ENCODE measurements at places on chromosomes 5 and 9.

GRCh38 chr5:139960723-139961383, 82.2 kb downstream of the NRG2 start:
- DNase-seq = no peak

DNA sequence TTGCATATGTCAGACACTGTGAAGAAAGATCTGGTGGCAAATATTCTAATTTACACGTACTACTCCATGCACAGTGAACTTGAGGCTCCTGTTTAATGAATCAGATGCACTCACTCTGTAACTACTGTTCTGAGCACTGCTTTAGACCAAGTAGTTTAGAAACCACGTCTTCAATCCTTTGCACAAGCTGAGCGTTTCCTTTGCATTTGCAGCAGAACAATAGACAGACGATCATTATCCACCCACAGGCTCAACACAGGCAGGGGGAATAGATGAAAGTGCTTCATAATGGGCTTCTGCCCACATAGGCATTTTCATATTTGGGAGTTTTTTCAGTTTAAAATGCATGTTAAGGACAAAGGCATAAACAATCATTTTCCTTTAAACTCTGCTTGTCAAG, 423.3 kb upstream of the ADAMTS16 start:
- DNase-seq = no peak

GRCh38 chr9:112810696-112811490, 60.3 kb downstream of the SNX30 start:
- no peak for DNase-seq

DNA sequence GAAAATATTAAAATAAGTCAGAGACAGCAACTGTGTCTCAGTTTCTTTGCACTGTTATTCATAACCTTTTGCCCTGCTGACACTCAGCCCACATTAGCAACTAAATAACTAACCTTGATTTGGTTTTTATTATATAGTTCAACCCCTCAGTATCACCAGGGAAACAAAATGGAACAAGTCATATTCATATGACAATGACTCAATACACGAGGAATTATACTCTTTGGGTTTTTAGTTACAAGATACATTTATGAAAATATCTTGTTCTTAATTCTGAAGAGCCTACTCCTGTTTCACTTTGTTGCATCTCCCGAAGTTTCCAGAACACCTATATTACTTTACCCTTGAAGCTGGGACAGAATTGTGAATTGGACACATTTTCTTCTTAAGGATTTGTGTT, 845.4 kb downstream of the EFNA5 start:
- no peak for DNase-seq

DNA sequence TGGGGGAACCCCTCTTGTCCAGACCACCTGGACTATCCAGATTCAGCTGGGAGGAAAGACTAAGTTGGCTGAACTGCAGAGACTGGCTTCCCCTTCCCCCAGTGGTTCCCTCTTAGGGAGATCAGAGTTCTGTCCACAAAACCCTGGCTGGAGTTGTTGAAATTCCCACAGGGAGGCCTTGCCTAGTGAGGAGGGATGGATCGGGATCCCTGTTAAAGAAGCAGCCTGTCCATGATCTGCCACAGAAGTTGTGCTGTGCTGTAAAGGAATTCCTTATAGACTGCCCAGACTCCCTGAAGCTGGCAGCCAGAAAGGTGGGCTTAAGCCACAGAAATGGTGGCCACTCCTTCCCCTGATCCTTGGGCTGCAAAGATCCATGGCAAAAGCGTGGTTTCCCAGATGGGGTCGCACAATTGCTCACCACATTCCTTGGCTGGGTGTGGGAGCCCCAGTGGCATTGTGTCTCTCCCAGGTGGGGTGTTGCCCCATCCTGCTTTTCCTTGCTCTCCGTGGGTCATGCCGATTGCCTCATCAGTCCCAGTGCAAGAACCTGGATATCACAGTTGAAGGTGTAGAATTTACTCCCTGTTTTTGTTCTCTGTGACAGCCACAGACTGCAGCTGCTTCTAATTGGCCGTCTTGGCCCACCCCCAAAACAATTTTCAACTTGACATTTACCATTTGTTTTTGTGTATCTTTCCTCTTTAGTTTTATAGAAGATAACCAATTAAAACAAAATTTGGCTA, 342.4 kb downstream of the FGF10 start:
- no peak for DNase-seq

- no peak for DNase-seq
Measured at GRCh38 chr9:32811246-32811645, 27.9 kb downstream of the TMEM215 start.

DNA sequence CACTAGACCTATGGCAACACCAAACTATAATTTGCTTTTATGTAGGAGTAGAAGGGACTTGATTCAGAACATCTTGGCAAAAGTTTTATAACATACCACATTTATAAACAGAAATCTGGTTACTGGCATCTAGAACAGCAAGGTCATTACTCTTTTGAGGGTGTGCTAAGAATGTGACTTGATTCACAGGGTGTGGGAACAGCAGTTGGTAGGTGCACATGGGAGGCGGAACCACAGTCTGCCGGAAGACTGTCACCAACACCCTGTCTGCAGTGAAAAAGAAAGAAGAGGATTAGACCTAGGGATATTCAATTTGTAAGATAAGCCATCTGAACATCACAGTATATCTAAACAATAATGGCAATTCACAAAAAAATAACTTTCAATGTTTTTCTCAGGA, 23.0 kb downstream of the ELP1 start:
- DNase-seq = no peak

- no peak for DNase-seq
Measured at GRCh38 chr9:89662718-89663613, 58.2 kb downstream of the GADD45G start.

DNA sequence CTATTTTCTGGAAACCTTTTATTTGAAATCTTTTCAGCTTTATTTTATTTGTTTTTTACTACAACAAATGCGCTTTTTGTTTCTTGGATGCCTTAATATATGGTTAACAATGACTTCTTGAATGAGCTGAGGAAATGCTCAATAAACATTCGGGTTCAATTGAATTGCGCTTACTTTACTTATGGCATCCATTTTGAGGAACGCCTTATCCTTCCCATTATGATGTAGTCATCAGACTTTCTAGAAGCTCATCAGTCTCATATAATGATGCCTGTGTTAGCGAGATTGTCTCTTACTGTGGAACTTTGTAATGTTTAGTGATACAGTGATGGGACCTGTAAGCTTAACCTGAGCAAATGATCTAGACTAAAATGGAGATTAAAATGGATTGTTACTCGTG, 916 bp downstream of the SHLD3 start:
- DNase-seq = no peak

DNA sequence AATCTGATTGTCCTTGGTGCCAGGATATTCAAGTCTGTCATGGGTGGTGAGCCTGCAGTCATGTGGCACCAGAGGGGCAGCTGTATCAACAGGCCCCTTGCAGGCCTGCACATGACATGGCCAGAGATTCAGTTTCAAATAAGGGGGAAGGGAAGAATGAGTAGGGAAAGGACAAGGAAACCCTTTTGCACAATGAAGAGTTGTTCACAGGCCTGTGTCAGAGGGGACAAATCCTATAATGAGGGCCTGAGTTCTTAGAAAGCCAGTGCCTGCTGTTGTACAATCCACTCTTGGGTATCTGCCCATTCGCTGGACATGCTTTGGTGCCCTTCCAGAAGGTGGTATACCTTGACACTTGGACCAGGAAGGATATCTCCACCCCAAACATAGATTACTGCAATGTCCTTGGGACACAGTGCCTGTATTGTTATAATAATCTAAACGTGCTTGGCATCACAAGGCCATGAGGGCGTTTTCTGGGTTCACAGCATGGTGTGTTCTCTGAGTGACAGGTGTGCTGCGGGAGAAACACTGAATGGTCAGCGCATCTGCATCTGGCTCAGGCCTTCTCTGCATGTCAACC, 1.9 kb upstream of the TMEM171 start:
- no peak for DNase-seq

GRCh38 chr5:61768692-61769281, 436.7 kb downstream of the ZSWIM6 start:
- DNase-seq = peak; percentile 44

- no peak for DNase-seq
Measured at GRCh38 chr5:97449172-97449571, 266.1 kb upstream of the RIOK2 start.

- DNase-seq = no peak
Measured at GRCh38 chr5:83568186-83568585, 96.6 kb downstream of the VCAN start.

- DNase-seq = peak; percentile 98
Measured at GRCh38 chr5:56951946-56952691, at the start of gene MIER3. Gene MIER3, minus strand, starts transcription at chr5:56952123. Its CDS starts 21 bp downstream, at chr5:56952102.

DNA sequence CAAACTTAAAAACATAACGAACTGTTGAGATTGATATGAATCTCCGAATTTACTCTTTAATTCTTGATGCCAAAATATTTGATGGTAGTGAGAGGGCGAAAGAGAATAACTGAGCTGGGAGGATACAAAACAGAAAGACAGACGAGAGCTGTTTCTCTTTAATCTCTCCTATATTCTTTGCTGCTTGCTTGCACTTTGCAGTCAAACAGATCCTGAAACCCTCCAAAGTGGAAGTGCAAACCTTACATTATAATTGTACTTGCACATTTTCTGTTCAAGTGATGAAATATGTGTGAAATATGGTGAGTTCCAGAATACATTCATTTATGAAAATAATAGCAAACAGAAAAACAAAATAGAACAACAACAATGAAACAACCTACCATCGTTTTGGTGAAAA, 63.8 kb downstream of the PAM start:
- DNase-seq = no peak

DNA sequence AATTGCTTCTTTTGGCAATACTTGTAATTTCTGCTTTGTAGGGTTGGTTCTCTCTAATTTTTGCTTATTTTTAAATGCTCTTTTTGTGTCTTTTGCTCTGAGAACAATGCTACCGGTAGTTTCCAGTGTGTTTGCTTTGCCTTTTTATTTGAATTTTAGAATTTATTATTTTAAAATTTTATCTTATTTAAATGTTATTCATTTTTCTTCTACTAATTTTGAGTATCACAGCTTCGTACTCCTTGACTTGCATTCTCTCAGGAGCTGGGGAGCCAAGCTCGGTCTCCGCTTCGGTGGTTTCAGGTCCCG, 45.9 kb downstream of the ANXA2R start:
- no peak for DNase-seq

DNA sequence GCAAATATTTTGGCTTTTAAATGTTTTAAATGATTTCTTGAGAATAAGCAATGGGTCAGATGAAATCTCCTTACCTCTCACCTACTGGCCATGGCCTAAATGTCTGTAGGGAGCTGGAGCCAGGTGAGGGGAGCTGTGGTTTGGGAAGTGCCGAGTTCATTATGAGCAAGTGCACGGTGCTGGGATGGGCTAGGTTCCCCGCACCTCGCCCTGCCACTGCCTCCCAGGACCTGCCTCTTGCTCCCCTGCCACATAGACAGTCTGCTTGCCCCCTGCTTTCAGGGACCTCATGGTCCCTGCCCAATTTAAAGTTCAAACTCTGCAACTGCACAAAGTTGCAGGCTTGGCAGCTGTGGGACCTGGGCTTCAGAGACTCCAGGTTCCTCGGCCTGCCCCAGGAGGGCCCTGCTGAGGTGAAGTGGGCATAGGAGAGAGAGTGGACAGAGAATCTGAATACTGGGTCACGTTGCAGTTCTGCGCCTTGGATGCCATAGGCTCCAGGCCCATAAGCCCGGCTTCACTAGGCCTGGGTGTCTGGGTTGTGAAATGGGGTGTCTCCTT, 5.4 kb downstream of the OR13J1 start:
- no peak for DNase-seq

GRCh38 chr5:104353371-104353770, 790.8 kb upstream of the NUDT12 start:
- no peak for DNase-seq

DNA sequence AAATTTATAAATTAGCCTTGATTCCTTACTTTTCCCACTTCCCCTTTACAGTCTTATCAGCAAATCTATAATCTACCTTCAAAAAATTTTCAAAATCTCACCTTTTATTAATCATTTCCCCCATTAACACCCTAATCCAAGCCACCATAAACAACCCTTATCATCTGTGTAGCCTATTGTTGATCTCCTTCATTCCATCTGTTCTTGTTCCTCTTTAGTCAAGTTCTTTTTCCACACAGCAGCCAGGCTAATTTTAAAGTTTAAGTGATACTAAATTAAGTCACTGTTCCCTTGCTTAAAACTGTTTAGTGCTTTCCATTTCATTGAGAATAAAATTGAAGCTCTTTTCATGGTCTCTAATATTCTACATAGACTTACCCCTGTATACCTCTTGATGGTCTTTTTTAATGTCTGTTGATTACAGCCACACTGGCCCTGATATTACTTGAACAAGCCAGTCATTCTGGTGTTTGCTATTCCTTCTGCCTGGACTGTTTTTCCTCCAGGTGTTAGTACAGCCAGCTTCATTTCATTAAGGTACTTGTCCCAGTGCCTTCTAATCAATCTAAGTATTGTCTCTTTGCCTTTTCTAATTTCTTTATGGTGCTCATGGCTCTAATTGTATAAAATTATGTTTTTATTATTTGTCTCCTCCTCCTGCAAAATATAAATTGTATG, 31.1 kb downstream of the GPR151 start:
- DNase-seq = no peak

GRCh38 chr9:120876842-120877240, at the start of gene PHF19:
Gene PHF19, minus strand, starts transcription at chr9:120877188. Its CDS starts 2,447 bp downstream, at chr9:120874741.
- no peak for DNase-seq

DNA sequence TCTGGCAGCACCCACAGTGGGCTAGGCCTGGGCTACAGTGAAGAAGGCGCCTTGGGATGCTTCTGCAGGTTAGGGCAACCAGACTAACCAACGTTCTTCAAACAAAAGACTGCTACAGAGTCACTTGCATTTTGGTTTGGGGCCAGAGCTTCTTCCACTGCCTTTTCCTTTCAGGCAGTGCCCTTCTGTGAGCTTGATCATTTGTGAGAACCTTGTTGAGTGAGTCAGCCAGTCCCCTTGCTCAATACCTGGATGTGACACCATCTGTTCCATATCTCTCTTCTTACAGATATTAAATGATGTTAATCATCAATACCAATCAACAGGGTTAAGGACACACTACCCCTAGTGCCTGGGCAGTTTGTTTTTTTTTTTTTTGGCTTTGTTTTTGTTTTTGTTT, 46.5 kb upstream of the VDAC1 start:
- no peak for DNase-seq

- no peak for DNase-seq
Measured at GRCh38 chr5:100590867-100591266, 55.7 kb downstream of the FAM174A start.

- DNase-seq = peak; percentile 61
Measured at GRCh38 chr5:55691265-55692105, 20.6 kb downstream of the SLC38A9 start.

GRCh38 chr9:134236935-134237629, 72.7 kb upstream of the RNU6ATAC start:
- DNase-seq = no peak

- peak; percentile 36 for DNase-seq
Measured at GRCh38 chr9:72292256-72292682, 72.7 kb downstream of the ZFAND5 start.

- no peak for DNase-seq
Measured at GRCh38 chr5:11126844-11127243, 365.8 kb upstream of the DAP start.
